ENCODE measurements at places on chromosomes 5 and 9. TPM values are rescaled to one million over a fixed set of nuclear protein-coding genes. Genes with fewer than 3 reads are reported as not detected.

Gene OR1Q1
- total RNA-seq: 1.1 TPM

DNA sequence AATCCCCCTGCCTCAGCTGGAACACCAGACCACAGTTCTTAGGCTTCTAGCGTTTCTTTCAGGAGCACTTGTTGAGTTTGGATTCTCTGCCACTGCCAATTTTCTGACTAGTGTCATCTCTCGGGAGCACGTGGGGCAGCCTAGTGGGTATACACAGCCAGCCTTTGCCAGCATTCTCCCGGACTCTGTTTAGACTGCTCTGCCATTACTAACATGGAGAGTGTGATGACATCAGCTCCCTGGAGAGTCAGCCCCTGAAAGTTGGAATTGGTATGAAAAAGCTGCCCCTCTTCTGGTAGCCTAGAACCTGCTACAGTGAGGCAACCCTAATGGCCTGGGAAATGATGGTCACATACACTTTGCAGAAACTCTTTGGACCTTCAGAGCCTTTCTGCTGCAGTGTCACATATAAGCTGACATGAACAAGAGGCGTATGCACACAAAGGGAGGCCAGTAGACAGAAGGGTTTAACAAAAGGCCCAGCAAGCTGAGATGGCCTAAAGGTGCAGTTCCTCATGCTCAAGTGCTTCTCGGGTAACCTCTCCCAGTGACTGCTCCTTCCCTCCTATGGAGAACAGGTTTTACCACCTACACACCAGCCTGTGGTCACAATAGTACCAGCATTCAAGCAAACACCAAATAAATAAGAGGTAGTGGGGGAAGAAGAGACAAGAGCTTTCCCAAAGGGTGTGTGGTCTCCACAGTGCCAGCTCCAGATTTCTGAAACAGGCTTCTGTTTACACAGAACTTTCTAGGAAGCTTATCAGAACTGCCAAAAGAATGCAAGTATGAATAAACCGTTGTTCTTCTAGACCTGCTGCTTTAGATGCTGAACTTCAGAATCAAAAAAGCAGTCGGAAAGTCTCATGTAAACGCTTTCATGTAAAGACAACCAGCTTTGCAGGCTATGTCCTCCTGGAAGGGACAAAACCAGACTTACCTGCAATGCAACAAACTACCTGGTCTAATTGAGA, 16.5 kb downstream of the SPACA9 start:
- no peaks in the 10 kb centered on the region for H3K4me1 ChIP-seq
- DNase-seq: no peak
- H3K27me3 ChIP-seq: no peaks in the 10 kb centered on the region
- no peak overlapping the region for H3K4me3 ChIP-seq

Gene SOX30
- 0.44 TPM for total RNA-seq

GRCh38 chr5:171743436-171744076, 42.1 kb upstream of the SMIM23 start:
- no peak overlapping the region for H3K27ac ChIP-seq
- H3K4me1 ChIP-seq: no peaks in the 10 kb centered on the region
- no peak for DNase-seq

Gene STXBP1
- 39.7 TPM for total RNA-seq

DNA sequence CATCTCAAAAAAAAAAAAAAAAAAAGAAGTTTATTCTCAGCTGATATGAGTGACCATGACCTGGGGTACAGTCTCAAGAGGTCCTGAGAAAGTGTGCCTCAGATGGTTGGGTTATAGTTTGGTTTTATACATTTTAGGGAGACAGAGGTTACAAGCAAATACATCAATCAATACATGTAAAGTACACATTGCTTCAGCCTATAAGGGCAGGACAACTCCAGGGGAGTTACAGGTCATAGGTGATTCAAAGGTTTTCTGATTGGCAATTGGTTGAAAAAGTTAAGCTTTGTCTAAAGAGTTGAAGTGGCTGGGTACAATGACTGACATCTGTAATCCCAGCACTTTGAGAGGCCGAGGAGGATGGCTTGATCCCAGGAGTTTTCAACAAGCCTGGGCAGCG, 2.3 kb upstream of the GMCL2 start:
- no peaks in the 10 kb centered on the region for H3K36me3 ChIP-seq
- H3K4me3 ChIP-seq: no peak overlapping the region
- peaks cover 11% of the 10 kb centered on the region for H3K27me3 ChIP-seq

GRCh38 chr5:178163772-178164735, 10.4 kb upstream of the NHP2 start:
- no peak overlapping the region for H3K27ac ChIP-seq
- H3K4me1 ChIP-seq: peaks cover 8% of the 10 kb centered on the region
- H3K36me3 ChIP-seq: no peaks in the 10 kb centered on the region
- peaks cover 15% of the 10 kb centered on the region for H3K27me3 ChIP-seq

- peak overlapping the region; percentile 79 for H3K4me3 ChIP-seq
- no peaks in the 10 kb centered on the region for H3K27me3 ChIP-seq
- DNase-seq: no peak
- peaks cover 87% of the 10 kb centered on the region for H3K4me1 ChIP-seq
Measured at GRCh38 chr9:133127340-133127981, 6.4 kb upstream of the RALGDS start.

Gene PAEP
- total RNA-seq: not detected

Gene MARCHF11
- total RNA-seq: not detected

Measured in naive thymus-derived CD8-positive, alpha-beta T cell (primary cell).